Natural killer cell treated with Interleukin-12 subunit alpha and Interleukin-12 subunit beta and Interleukin-15 and Interleukin-18, amount 100 ng/mL, for 72 hours (primary cell): ENCODE measurements at places on chromosomes 7 and 10. TPM values are rescaled to one million over a fixed set of nuclear protein-coding genes. Genes with fewer than 3 reads are reported as not detected.

DNA sequence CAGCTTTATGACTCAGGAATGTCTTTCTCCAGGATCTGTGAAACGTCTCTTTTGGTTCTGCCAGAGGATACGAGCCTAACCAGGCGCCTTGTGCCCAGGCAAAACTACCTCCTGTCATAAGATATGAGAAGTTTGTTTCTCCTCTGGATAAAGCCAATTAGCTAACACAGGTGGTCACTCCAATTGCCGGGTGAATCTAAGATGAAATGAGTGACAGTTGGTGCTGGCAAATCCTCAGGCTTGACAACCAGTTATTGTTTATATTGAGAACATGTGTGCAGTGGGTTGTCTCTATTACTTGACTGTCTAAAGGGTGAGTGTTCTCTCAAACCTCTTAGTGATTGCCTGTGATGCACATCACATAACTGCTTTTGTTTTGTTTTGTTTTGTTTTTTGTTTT, 449.1 kb downstream of the XPNPEP1 start:
- H3K27ac ChIP-seq: no peak overlapping the region
- no peaks in the 10 kb centered on the region for H3K27me3 ChIP-seq
- DNase-seq: no peak
- H3K4me1 ChIP-seq: no peaks in the 10 kb centered on the region

Gene ASB13
- total RNA-seq: 2.3 TPM

GRCh38 chr7:99362801-99363200, 11.7 kb upstream of the ARPC1B start:
- peaks cover 3% of the 10 kb centered on the region for H3K4me1 ChIP-seq
- H3K36me3 ChIP-seq: peaks cover 6% of the 10 kb centered on the region
- H3K27me3 ChIP-seq: no peaks in the 10 kb centered on the region
- no peak for DNase-seq

DNA sequence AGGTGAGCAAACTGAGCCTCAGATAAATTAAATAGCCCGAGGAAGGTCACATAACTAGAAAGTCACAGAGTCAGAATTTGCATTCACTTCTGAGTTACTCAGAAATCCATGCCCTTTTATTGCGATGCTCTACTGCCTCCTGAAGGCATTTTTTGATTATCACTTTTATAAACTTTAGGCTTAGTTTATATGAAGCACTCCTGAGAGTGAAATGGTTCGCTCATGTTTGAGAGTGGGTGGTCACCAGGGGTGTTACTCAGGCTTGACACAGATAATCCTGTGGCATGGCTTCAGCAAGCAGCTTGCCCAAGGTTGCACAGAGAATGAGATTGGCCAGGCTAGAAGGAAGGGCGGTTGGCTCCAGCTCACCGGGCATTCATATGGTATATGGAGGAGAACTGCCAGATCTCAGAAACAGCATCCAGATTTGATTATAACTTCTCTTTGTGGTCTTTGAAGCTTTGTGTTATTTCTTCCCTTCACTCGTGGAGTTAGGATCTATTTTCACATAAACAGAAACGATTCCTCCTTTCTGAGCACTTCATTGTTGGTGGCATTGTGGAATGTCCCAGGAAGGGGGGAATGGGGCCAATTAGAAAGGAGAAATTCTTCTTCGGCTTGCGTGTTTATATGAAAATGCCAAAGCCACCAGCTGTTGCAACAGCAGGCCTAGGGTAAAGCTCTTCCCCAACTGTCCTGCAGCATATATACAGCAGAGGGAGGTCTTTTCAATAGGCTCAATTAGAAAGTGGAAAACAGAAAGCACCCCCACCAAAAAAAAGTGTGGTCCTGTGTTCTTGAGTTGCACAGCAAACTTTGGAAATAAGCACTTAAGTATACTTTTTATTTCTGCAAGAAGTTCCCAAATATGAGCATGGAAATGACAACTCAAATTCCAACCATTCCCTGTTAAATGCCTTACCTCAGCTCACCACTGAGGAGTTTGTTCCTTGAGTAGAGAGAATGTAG, 628.8 kb downstream of the SUGCT start:
- H3K27ac ChIP-seq: no peak overlapping the region
- H3K4me3 ChIP-seq: no peak overlapping the region
- no peak for DNase-seq
- H3K4me1 ChIP-seq: no peaks in the 10 kb centered on the region
- H3K27me3 ChIP-seq: no peaks in the 10 kb centered on the region
- no peaks in the 10 kb centered on the region for H3K36me3 ChIP-seq

- H3K4me3 ChIP-seq: no peak overlapping the region
- no peak overlapping the region for H3K27ac ChIP-seq
Observed at GRCh38 chr7:50416527-50417182, 33.5 kb downstream of the FIGNL1 start.

- no peaks in the 10 kb centered on the region for H3K36me3 ChIP-seq
- H3K27me3 ChIP-seq: no peaks in the 10 kb centered on the region
- no peak overlapping the region for H3K4me3 ChIP-seq
Observed at GRCh38 chr10:133355991-133356390, 1.8 kb downstream of the FUOM start.

Gene CRHR2
- total RNA-seq: not detected

DNA sequence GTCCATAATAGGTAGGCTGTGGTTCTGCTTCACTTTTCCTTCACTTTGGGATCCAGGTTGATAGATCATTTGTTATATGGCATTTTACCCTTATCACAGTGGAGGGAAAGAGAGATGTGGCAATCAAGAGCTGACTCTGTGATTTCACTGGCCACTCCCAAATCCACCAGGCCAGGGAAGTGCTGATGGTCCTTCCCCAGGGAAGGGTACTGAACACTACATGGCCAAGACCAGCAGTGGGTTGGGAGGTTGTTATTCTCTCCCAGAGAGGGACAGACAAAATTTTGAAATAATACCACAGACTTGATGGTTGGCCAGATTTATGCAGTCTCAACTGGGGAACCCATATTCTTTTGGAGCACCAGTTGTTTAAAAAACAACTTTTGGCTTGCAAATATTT, 102.5 kb downstream of the SND1 start:
- no peaks in the 10 kb centered on the region for H3K27me3 ChIP-seq
- peaks cover 8% of the 10 kb centered on the region for H3K36me3 ChIP-seq
- no peak for DNase-seq
- no peak overlapping the region for H3K4me3 ChIP-seq
- H3K27ac ChIP-seq: no peak overlapping the region
- peaks cover 65% of the 10 kb centered on the region for H3K4me1 ChIP-seq

GRCh38 chr7:44114586-44115310, 8.6 kb downstream of the POLD2 start:
- no peaks in the 10 kb centered on the region for H3K27me3 ChIP-seq
- no peak overlapping the region for H3K27ac ChIP-seq
- peaks cover 3% of the 10 kb centered on the region for H3K36me3 ChIP-seq
- peaks cover 7% of the 10 kb centered on the region for H3K4me1 ChIP-seq
